SK-MEL-5 (cell line): ENCODE measurements at places on chromosomes 5 and 9.

GRCh38 chr9:15430920-15431844, 8.5 kb downstream of the SNAPC3 start:
- DNase-seq, result no peak

DNA sequence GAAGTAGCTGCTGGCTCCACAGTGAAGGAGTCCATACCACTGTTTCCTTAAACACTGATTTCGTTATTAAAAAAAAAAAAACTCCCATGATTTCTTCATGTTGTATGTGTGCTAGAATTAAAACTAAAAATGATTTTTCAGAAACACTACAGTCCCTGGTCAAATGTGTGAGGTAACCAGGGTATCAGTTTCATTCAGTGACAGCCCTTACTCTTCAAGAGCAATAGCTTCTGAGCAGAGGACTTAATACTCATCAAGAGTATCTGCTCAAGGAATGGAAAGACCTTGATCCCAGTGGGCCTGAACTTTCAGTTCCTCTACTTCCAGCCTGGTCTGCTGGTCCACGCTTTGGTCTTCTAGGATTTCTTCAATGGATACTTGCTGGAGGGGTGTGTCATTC, 95.1 kb downstream of the BNC2 start:
- no peak for DNase-seq

DNA sequence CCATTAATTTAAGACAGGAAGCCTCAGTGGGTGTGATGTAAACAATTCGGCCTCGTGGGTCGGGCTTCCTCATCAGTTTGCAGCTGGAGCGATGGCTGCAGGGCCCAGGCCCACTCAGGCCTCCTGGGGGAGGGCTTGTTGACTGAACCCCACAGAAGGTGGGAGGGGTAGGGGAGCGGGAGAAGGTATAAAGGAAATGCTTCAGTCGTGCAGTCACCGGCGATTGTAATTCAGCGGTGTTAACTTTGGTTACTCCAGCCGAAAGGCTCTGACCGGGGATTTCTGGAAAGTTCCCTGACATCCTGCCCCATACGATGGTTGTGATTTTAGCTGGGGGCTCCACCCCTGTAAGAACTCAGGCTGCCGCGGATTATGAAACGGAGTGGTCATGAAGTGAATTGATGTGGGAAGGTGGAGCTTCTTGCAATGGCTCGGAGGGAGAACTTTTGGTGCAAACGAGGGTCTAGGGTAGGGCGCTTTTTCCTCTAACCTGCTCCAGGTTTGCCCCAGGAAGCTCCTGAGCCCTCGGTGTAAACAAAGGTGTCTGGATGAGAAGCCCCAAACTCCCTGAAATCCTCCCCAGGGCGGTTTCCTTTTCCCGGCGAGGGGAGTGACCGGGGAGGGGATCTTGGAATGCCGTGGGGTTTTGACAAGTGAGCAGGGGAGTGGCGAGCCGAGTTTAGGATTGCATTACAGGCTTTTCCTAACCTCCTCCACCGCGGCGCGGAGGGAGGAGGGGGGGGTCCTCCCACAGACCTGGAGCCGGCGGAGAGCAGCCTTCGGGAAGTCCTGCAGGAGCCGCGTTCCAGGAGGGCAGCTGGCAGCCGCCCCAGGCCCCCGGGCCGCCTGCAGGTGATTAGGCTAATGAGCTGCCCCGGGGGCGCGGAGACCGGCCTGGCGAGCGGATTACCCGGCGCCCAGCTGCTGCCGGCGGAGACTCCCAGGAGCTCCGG, 215.5 kb downstream of the PDZD2 start:
- no peak for DNase-seq

- no peak for DNase-seq
Observed at GRCh38 chr9:37919246-37919955, 15.5 kb upstream of the SLC25A51 start.

GRCh38 chr9:121294866-121295661, 27.1 kb downstream of the GSN start:
- no peak for DNase-seq

DNA sequence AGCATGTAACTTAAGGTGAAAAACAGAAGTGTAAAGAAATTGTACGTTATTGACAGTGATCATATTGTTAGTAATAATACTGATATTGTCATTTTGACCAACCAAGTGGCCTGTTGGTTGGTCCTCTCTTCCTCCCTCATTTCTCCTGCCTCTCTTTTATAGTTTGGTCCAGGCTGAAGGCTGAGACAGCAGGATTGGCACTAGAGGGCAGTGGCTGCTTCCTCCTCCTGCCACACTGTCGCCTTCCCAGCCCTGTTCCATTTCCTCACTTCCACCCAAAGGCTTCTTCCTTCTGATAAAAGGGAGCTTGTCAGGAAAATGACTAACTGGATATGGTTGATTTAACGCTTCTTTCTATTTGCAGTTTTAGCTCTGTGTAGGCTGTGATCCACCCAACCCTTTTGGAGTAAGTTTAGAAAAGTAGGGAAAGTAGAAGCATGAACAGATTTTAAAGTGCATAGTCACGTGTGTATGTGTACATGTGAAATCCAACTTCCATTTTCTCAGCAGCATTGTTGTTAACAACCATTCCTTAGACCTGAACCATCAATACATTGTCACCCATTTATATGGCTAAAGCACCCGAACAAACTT, 35.6 kb downstream of the PTCD2 start:
- DNase-seq, result peak; percentile 66

DNA sequence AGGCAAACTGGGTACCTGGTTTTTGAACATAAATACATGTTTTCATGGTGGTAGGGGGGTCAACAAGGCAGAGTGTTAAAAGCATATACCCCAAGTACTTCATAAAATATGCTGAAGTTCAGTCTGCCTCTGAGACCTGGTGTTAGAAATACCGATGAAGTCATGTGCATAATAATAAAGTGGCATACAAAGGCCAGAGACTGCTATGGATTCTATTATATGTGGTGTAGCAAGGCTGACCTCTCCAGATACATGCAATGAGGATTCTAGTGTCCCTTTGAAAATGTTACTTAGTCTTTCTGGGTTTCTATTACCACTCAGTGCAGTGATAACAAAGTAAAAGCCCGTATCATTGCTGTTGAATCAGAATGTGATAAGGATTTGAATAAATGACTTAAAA, 487.5 kb upstream of the ZNF608 start:
- no peak for DNase-seq

DNA sequence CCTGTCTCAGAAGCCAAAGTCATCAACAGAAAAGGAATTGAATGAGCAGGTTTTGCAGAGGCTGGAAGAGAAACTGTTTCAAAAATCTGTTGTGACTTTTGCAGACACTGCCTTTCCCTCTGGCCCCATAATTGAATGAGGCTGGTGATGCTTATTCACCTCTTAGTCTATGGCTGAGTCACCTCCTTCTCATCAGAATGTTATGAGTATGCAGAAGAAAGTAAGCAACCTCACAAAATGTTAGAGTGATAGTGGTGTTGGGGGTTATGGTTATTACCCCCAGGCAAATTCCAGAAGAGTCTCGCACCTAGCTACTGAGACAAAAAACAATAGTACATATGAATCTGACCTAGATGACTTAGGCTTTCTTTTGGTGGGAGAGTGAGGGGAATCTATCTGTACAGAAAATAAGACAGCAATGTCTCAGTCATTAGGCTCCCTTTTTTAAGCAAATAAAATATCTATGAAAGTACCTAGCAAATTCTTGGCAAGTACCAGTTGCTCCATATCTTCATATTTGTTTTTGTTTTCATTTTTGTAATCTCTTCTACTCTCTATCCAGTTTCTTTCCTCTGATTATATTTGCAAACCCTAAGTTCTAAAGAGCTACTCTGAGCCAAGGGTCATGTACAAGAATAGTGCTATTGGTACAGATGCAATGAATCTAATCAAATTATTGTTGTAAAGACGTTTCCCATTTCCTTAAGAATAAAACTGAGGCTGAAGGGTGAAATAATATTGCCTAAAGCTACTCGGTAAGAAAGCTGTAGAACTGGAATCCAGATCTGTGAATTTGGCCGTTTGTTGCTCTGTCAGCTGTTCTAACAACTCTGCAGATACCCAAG, 498.1 kb upstream of the TNC start:
- DNase-seq, result no peak

- no peak for DNase-seq
Observed at GRCh38 chr9:4167079-4167671, 132.7 kb downstream of the GLIS3 start.

GRCh38 chr5:149014571-149015031, 48.3 kb downstream of the SH3TC2 start:
- no peak for DNase-seq

- no peak for DNase-seq
Observed at GRCh38 chr5:179908528-179908927, 831 bp upstream of the TBC1D9B start.

- DNase-seq, result no peak
Observed at GRCh38 chr9:126607086-126607485, 6.6 kb upstream of the LMX1B start.

GRCh38 chr9:88672874-88673689, 138.1 kb downstream of the NXNL2 start:
- DNase-seq, result no peak

DNA sequence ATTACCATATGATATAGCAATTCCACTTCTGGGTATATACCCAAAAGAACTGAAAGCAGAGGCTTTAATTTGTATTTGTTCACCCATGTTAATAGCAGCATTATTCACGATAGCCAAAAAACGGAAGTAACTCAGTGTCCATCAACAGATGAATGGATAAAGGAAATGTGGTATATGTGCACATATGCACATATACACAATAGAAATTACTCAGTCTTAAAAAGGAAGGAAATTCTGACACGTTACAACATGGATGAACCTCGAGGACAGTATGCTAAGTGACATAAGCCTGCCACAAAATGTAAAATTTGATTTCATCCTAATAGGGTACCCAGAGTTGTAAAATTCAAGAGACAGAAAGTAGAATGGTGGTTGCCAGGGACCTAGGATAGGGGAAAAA, 54.9 kb downstream of the NUP155 start:
- DNase-seq, result no peak

- DNase-seq, result no peak
Observed at GRCh38 chr5:79831381-79832309, 142.0 kb downstream of the CMYA5 start.

- DNase-seq, result no peak
Observed at GRCh38 chr5:36312953-36313672, 11.4 kb upstream of the RANBP3L start.

DNA sequence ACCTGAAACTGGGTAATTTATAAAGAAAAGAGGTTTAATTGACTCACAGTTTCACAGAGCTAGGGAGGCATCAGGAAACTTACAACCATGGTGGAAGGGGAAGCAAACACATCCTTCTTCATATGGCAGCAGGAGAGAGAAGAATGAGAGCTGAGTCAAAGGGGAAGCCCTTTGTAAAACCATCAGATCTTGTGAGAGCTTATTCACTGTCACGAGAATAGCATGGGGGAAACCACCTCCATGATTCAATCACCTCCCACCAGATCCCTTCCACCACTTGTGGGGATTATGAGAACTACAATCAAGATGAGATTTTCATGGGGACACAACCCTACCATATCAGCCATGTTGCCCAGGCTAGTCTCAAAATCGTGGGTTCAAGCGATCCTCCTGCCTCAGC, 143.4 kb downstream of the FGF18 start:
- peak; percentile 56 for DNase-seq
